ENCODE measurements at places on chromosomes 5 and 9.

- no peak for DNase-seq
These were observed 8.7 kb downstream of the TRIM36 start for GRCh38 chr5:115160975-115161475.

DNA sequence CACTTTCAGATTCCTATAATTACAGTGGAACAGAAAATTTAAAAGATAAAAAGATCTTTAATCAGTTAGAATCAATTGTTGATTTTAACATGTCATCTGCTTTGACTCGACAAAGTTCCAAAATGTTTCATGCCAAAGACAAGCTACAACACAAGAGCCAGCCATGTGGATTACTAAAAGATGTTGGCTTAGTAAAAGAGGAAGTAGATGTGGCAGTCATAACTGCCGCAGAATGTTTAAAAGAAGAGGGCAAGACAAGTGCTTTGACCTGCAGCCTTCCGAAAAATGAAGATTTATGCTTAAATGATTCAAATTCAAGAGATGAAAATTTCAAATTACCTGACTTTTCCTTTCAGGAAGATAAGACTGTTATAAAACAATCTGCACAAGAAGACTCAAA is 29.5 kb downstream of the ZFYVE16 start:
- DNase-seq, result no peak

DNA sequence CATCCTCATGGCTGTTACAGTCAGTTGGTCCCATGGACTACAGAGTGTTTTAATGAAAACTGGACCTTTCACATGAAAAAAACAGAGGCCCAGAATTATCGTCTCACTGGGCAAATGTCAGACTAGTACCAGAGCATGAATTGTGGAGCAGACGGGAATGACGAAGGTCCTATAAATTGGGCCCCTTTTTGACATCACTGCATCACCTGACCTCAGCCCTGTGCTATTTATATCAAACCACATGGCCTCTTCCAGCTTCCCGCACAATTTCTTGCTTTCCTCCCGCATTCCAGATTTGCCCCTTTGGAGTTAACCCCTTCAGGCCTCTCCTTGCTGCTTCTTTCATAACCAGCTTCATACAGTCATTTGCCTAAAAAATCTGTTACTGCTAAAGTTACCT is 301.7 kb downstream of the ATPSCKMT start:
- no peak for DNase-seq

DNA sequence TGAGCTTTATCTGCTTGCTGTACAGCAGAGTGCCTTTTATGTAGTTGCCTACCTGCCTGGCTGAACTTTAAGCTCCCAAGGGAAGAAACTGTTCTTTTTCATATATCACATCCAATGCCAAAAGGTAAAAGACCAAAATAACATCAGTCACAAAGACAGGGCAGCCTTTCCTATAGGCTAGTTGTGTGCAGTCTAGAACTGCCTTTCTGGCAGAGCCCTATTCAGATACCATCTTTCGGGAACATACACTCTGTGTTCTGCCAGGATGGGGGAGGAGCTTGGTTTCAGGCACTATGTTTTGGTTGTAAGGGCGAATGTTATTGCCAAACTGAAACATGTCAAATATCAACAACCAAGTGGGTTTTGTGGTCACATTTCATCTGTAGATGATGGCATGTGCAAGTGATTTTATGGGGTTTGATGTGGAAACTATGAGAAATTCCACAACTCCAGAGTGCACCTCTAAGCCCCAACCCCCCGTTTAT is 314.5 kb downstream of the ADGRV1 start:
- DNase-seq, result no peak

DNA sequence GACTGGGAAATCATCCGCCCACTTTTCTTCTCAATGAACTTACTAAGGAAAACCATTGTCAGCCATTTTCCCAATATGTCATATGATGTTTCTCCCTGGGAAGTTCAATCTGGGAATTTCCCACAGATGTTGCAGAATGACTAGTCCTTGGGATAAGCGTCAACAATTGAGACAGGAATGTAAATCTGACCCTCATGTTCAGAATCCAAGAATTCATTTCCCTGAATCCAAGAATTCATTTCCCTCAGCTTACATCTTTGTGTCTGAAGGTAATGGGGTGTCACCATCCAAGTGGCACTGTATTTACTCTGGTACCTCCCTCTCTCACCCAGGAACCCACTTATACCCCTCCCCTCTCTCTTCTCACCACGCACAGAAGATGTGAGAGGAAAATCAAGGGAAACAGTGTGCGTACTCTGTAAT is 7.4 kb downstream of the KLF9 start:
- no peak for DNase-seq

DNA sequence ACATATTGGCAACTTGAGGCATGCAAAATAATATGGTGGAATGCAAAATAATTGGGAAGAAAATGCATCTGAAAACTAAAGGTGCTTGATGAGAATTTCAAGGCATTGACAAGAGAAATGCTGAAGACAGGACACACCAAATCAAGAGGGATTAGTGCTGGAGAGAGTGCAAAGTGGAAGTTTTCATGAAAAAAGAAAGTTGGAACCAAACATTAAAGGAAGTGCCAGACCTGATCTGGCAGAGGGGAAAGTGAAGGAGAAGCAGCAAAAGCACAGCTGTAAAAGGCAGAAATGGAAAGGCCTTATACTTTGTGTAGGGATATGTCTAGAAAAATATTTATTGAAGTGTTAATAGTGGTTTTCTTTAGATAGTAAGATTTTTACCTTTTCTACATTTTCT is 35.3 kb upstream of the FYB1 start:
- DNase-seq, result no peak
